ENCODE measurements at places on chromosomes 16 and 17.

GRCh38 chr16:82108774-82109173 lies 61.2 kb downstream of the MPHOSPH6 start:
- DNase-seq, result no peak

GRCh38 chr16:20613481-20614185 lies 37.5 kb upstream of the ACSM2B start:
- DNase-seq, result no peak

- DNase-seq, result no peak
Measured at GRCh38 chr17:31487063-31487647, 95.7 kb downstream of the RAB11FIP4 start.

DNA sequence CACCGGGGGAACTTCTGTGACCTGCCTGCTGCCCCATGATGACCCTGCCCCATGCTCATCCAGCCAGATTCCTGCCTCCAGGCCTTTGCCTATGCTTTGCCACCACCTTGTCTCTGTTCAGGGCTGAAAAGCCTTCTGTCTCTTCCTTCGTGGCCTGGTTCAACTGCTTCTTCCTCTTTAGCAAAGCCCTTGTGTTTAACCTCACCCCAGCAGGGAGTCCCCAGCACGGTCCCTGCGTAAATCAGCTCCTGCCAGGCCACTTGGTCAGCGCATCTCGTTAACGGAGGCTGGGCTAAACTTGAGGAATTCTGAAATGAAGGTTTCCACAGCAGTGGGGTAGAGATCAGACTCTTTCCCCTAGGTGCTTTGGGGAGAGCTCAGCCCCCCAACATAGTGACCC lies 16.1 kb upstream of the KCNJ12 start:
- DNase-seq, result no peak

GRCh38 chr17:40329839-40330794 lies 21.1 kb downstream of the RARA start:
- no peak for DNase-seq

GRCh38 chr17:67017910-67018309 lies 26.4 kb upstream of the CACNG1 start:
- DNase-seq, result no peak

DNA sequence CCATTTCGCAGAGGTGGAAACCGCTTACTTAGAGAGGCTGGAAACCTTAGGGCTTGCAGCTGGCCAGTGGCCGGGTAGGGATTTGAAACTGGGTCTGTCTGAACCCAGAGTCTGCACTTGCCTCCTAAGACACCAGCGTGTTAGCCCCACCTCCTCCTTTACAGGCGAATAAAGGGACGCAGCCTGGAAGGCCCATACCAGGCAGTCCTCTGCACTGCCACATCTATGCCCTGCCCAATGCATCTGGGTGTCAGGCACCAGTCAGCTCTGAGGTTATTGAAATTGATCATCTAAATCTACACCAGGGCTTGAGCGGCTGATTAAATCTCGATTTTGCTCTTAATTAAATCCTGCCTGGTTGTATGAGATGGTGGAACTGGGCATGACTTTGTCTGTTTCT lies 19.9 kb upstream of the NAGS start:
- no peak for DNase-seq

GRCh38 chr16:28126684-28127620 lies 63.4 kb upstream of the GSG1L start:
- no peak for DNase-seq

GRCh38 chr17:69949973-69950695 lies 124.9 kb upstream of the KCNJ16 start:
- no peak for DNase-seq

- peak; percentile 37 for DNase-seq
Measured at GRCh38 chr16:27432558-27432957, 30.6 kb downstream of the IL21R start.

- DNase-seq, result no peak
Measured at GRCh38 chr17:1010586-1010985, 13.7 kb downstream of the TIMM22 start.

GRCh38 chr17:82447876-82448275 lies 2.7 kb downstream of the CYBC1 start:
- no peak for DNase-seq

GRCh38 chr17:45963889-45964288 lies 35.2 kb upstream of the STH start:
- no peak for DNase-seq

GRCh38 chr17:38357486-38358123 lies 6.0 kb downstream of the SOCS7 start:
- no peak for DNase-seq
